ENCODE measurements at places on chromosomes 5 and 9. TPM values are rescaled to one million over a fixed set of nuclear protein-coding genes. Genes with fewer than 3 reads are reported as not detected.

GRCh38 chr5:94031631-94032030, 290.2 kb upstream of the POU5F2 start:
- no peak for DNase-seq

GRCh38 chr5:173671121-173671949, 54.9 kb upstream of the BOD1 start:
- DNase-seq, result peak; percentile 54

DNA sequence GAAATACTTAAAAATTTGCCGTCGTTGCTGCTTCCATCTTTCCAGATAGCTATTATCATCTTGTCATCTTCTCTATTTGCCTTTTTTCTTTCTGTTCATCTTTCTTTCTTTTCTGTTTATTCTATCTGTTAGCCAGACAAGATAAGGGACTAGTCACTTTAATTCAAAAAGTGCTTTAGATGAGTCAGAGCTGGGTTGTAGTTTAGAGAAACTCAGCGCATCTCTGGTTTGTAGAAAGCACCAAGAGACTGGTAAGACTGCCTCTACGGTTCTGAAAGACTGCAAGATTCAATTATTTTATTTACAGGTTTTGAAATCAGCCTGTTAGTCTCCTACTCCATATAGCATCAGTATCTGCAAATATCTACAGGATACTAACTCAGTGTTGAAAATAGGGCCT, 562.8 kb upstream of the RIOK2 start:
- DNase-seq, result no peak

Gene IL3
- total RNA-seq, result not detected

Data from left ventricle myocardium superior (tissue), 1 donor.